ENCODE measurements at places on chromosomes 3 and 15.

DNA sequence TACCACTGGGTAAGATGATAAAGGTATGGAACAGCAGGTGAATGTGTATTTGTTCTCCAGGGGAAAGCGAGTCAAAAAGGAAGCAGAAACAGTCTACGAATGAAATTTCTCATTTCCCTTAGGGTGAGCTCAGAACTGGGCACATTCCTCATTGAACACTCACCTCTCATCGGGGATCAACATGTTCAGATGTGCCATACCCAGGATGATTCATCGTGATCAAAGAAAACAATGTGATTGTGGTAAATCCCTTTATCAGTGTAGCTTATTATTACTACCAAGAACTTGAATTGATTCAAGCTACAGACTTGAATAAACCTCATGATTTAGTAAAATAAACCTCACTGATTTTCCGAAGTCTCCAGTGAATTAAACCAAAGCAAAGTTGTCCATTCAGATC is 72.1 kb downstream of the GJD2 start:
- no peak for DNase-seq

DNA sequence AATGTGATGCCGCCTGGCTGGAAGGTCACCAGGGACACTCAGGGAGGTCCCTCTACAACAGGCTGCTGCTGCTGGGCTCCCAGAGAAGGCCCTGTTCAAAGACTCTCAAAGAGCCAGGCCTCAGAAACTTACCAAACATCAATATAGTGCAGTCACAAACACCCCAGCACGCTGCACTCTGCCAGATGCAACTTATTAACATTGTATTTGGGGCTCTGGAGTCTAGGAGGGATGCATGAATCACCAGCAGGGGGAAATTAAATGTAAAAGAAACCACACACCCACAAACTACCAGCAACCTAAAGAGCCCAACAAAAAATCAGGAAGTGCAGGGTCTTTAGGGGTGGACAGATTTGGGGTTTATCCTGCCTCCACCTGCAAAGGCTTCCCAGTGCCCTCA is 74.6 kb upstream of the SPATA12 start:
- no peak for DNase-seq

DNA sequence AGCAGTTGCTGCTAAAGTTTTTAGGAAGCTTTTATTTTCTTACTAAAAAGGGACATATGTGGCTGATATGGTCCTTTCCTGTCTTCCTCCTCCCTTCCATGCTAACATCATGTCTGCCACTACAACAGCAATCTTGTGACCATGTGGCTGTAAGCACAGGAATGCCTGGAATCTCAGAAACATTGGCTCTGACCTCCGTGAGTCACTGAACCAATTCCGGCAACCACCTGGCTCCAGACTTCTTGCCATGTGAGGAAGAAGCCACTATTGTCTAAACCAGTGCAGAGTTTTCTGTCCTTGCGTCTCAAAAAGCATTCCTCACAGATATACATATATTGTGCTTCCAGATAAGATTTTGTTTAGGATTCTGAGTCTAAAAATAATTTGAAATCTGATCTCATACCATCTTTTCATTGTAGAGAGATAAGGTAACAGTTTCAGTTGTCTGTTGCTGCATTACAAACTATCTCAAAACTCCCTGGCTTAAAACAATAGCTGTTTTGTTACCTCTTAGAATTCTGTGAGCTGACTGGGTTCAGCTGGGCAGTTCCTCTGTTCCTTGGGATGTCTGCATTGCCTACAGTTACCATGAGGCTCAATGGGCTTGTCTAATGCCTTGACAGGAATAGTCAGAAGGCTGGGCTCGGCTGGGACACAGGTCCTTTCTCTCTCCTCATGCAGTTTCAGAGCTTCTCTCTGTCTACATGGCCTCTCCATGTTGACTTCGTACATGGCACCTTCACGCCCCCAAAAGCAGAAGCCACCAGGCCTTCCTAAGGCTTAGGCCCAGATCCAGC is 77.3 kb upstream of the MAGI1 start:
- no peak for DNase-seq

GRCh38 chr3:35946121-35946853 is 307.0 kb downstream of the ARPP21 start:
- no peak for DNase-seq

GRCh38 chr15:80890341-80891005 is 99.1 kb downstream of the MESD start:
- no peak for DNase-seq

GRCh38 chr15:31472636-31473384 is 146.2 kb downstream of the KLF13 start:
- DNase-seq, result no peak

DNA sequence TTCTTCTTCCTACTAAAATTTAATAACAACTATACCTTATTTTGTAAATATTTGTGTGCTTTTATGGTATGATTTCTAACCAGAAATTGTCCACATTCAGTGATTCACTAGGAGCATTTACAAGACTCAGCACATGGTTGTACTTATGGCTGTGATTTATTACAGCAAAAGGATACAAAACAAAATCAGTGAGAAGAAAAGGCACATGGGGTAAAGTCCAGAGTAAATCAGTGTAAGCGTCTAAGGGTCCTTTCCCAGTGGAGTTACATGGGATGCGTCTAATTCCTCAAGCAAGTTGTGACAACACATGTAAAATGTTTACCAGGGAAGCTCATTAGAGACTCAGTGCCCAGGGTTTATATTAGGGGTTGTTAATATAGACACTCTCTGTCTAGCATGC is 31.1 kb downstream of the RNF13 start:
- no peak for DNase-seq

- DNase-seq, result no peak
Measured at GRCh38 chr3:47578691-47579632, at the start of gene CSPG5. CSPG5 (minus strand) TSS chr3:47578865; CDS start chr3:47578693, 172 bp downstream.

DNA sequence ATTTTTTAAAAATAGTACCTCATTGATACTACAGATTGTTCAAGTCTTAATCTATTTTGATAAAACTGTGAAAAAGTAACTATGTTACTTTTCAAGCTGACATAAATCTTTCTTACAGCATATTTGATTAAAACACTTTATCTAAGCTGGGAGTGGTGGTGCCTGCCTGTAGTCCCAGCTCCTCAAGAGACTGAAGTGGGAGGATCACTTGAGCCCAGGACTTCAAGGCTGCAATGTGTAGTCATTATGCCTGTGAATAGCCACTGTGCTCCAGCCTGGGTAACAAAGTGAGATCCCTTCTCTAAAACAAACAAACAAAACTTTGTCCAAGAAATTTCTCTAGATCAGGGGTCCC is 59.6 kb upstream of the NEDD4 start:
- DNase-seq, result no peak

- no peak for DNase-seq
Measured at GRCh38 chr15:69592954-69593353, 140.3 kb downstream of the RPLP1 start.

GRCh38 chr15:43383070-43383469 is 12.2 kb downstream of the TUBGCP4 start:
- no peak for DNase-seq

- DNase-seq, result no peak
Measured at GRCh38 chr3:5092018-5092417, 30.1 kb upstream of the ARL8B start.

- DNase-seq, result no peak
Measured at GRCh38 chr3:101458387-101458786, 54.6 kb downstream of the SENP7 start.

- no peak for DNase-seq
Measured at GRCh38 chr3:156158656-156159295, 38.4 kb downstream of the KCNAB1 start.

- peak; percentile 75 for DNase-seq
Measured at GRCh38 chr15:81296673-81297072, 27.3 kb downstream of the STARD5 start.

GRCh38 chr15:81072551-81072950 is 61.5 kb upstream of the CFAP161 start:
- no peak for DNase-seq

- no peak for DNase-seq
Measured at GRCh38 chr15:81088470-81089013, 45.5 kb upstream of the CFAP161 start.

DNA sequence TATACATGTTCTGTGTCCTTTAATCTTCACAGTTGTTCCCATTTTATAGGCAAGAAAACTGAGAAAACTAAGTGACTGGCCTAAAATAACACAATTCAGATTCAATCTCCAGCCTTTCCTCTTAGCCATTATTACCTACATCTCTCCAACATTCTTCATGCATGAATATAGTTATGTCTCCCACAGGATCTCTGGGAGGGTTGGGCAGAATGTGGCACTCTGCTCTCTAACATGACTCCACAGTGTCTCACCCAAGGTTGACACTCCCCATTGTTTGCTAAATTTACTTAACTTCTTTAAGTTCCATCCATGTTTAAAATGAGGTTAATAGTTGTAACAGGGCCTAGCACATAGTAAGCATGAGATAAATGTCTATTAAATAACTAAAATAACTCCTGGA is 276.3 kb downstream of the ERC2 start:
- DNase-seq, result no peak

GRCh38 chr3:34248352-34248751 is 449.9 kb downstream of the PDCD6IP start:
- no peak for DNase-seq

GRCh38 chr3:14448063-14448462 is 45.7 kb downstream of the SLC6A6 start:
- no peak for DNase-seq

- no peak for DNase-seq
Measured at GRCh38 chr3:4850928-4851265, 128.3 kb upstream of the BHLHE40 start.
